ENCODE measurements at places on chromosomes 1 and 21.

- no peak for DNase-seq
Measured at GRCh38 chr1:11100149-11100493, 452 bp upstream of the EXOSC10 start.

- no peak for DNase-seq
Measured at GRCh38 chr1:112605633-112606327, 13.2 kb downstream of the ST7L start.

- DNase-seq = no peak
Measured at GRCh38 chr1:184875218-184875617, 99.1 kb downstream of the NIBAN1 start.

DNA sequence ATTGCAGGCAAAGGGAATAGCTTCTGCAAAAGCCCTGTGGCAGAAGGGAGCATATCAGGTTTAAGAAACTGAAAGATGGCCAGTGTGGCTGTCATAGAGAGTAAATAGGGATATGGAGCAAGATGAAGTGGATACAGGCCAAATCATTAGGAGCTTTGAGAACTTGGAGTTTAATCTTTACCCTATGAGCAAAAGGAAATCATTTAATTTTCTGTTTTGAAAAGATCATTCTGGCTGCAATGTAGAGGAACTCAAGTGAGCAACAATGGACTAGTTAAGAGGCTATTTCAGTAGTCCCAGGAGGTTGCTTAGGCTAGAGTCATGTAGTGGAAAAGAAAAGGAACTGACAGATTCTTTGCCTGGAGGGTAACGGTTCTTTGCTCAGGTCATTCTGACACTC lies 47.2 kb downstream of the RAP1A start:
- no peak for DNase-seq

- DNase-seq = no peak
Measured at GRCh38 chr1:19885821-19886220, 3.6 kb downstream of the OTUD3 start.

DNA sequence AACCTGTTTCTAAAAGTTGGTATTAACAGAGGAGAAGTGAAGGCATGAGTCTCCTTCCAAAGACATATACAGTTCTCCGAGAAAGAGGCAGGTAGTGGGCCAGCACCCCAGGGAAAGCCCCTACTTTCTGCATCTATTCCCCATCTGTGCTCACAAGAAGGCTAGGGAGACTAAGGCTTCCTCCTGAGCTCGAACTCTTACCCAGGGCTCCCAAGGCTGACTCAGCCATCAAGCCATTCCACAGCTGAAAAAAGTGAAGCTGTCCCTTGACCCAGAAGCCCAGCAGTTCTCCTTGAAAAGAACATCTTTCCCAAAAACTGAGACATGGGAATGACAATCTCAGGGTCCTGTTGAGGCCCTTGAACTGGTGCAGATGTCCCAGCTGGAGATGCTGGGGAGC lies 1.9 kb upstream of the PADI3 start:
- no peak for DNase-seq

GRCh38 chr1:33656467-33657005 lies 184.1 kb downstream of the ZSCAN20 start:
- DNase-seq = no peak

DNA sequence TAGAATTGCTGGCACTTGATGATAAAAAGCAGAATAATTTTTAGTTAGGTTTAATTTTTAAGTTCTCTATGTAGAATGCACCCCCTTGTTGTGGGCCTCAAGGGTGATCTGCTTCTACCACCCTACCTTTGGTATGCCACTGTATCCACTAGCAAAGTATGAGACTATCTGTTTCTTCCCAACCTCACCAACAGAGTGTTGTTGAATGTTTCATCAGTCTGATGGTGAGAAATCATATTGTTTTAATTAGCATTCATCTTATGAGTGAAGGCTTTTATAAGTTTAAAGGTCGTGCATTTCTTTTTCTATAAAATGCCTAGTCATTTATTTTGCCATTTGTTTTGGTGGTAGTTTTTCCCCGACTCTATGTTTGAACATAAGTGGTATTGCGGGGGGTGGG lies 141.0 kb downstream of the MAGI3 start:
- DNase-seq = no peak

- DNase-seq = no peak
Measured at GRCh38 chr21:28590026-28590425, 402.7 kb downstream of the LTN1 start.

DNA sequence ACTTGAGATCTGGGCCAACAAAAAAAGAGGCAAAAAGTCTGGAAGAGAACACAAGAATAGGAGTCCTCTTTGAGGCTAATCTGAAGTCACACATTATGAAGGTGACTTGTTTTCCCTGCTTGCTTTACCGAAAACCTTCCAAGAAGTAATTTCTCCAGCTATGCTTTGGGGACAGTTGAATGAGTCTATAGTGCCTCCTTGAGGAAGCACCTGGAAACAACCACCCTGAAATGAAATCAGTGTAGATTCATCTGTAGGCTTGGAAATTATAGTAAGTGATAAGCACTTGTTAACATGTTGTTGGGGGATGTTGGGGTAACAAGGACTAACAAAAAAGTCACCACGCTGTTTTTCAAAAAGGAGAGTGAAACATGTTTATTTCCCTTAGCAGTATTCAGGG lies 23.4 kb upstream of the RPTN start:
- peak; percentile 20 for DNase-seq

GRCh38 chr1:5829414-5829813 lies 162.8 kb downstream of the NPHP4 start:
- DNase-seq = no peak

Measured in CD4-positive, alpha-beta T cell treated with Interferon alpha-2 for 1 hour (primary cell).